Islet precursor cell (in vitro differentiated cells): ENCODE measurements at places on chromosomes 12 and 14.

DNA sequence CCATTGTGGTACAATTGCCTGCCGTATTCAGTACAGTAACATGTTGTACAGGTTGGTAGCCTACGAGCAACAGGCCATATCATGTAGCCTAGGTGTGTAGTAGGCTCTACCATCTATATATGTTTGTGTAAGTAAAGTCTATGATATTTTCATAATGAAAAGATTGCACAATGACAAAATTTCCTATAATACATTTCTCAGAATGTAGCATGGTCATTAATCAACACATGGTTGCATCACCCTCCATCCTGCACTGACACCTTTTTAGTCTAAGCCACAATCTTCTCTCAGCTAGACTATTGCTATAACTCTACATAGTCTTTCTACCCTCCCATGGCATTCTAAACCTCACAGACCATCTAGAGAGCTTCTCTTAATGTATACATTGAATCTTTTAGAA is 158.5 kb upstream of the HMGA2 start:
- DNase-seq = no peak

- no peak for DNase-seq
Observed at GRCh38 chr12:26001530-26001929, 43.0 kb downstream of the RASSF8 start.

- peak; percentile 33 for DNase-seq
Observed at GRCh38 chr12:115934046-115934445, 343.4 kb downstream of the MED13L start.

- DNase-seq = peak; percentile 66
Observed at GRCh38 chr14:69464829-69465228, 19.7 kb upstream of the PLEKHD1 start.

GRCh38 chr12:23083267-23083666 is 458.3 kb downstream of the ETNK1 start:
- DNase-seq = peak; percentile 65

- no peak for DNase-seq
Observed at GRCh38 chr12:885701-886100, 63.8 kb downstream of the RAD52 start.

DNA sequence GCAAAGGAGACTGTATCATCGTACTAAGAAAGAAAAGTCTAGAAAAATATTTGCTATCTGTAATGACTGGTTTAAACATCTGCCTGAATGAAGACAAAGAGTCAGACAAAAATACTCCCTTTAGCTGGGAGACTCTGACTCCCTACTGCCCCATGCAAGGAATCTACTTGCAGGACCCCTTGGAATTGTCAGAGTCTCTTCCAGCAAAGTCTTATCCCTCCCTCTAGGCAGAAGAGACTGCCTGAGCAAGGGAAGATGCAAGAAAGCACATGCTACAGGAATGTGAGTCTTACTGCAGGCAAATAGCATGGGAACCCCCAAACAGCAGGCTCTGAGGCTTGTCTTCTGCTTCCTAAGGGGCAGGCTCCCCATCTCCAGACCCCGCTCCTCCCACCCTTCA is 154.0 kb downstream of the KCNA5 start:
- DNase-seq = no peak

DNA sequence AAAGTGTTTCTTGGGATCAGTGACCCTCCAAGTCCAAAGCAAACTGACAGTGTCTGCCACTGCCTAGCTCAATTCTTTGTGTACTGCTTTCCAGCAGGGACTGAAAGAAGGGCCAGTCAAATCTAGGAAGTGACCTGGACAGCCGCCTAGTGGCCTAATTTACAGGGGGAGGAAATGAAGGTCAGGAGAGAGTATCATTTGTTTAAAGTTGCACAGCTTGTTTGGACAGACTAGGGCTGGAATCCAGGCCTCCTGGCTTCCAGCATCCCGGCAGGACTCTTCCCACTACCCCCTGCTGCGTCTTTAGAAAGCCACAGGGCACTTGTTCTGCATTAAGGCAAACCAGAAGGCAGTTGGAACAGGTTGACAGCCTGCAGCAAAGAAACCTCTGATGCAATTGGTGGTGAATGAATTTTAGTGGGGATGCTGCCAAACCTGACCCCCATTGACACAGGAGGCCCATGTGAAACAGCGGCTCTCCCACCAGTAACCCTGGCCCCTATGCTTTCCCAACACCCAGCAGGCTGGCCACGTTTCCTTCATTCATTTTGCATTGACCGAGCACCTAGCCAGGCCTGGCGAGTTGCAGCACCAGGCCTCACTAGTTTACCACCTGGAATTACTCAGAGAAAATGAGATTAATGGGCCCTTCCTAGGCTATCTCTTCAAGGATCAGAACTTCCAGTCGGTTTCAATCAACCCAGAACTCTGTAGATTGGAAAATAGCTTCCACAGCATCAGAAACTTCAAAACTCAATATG is 28.2 kb downstream of the GALNT16 start:
- no peak for DNase-seq

- no peak for DNase-seq
Observed at GRCh38 chr14:98018628-98019027, 1221.4 kb downstream of the VRK1 start.

DNA sequence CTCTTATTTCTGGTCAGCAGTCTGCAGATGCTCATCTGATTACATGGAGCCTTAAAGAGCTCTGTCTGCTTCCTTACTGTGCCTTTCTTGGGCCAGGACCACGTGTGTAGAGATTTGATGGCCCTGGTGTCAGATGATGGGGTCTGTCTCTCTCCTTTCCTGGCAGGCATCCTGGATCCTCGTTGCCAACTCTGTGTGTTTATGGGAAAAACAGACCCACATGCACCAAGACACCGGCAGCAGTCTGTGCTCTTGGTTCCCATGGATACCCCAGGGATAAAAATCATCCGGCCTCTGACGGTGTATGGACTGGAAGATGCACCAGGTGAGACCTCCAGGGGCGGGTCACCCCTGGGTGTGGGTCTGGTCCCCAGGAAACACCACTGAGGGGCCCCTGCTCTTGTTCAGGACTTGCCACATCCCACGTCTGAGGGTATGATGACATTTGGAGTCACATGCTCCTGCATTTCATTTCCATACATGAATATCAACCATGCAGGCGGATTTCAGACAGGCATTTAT is 18.5 kb upstream of the ALDH2 start:
- DNase-seq = no peak

DNA sequence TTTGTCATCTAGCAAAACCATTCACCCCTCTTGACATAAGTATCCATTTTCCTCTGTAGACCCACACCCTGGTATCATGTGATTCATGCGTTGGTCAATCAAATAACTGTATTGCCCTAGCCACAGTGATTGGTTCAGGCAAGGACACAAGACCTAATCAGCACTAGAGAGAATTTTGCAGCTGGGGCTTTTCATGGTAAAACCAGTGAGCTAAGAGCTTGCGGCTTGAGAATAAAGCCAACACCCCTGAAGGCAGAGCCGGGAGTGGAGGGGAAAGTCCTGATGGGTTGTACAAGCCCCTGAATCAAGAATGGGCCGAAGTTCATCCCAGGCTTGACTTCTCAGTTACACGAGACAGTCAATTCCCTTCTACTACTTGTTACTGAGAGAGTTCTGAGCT is 33.2 kb upstream of the LTBP2 start:
- DNase-seq = peak; percentile 38

GRCh38 chr12:56530390-56531055 is 8.9 kb downstream of the RBMS2 start:
- no peak for DNase-seq

GRCh38 chr14:74415115-74415437 is 10.9 kb downstream of the SYNDIG1L start:
- DNase-seq = no peak

DNA sequence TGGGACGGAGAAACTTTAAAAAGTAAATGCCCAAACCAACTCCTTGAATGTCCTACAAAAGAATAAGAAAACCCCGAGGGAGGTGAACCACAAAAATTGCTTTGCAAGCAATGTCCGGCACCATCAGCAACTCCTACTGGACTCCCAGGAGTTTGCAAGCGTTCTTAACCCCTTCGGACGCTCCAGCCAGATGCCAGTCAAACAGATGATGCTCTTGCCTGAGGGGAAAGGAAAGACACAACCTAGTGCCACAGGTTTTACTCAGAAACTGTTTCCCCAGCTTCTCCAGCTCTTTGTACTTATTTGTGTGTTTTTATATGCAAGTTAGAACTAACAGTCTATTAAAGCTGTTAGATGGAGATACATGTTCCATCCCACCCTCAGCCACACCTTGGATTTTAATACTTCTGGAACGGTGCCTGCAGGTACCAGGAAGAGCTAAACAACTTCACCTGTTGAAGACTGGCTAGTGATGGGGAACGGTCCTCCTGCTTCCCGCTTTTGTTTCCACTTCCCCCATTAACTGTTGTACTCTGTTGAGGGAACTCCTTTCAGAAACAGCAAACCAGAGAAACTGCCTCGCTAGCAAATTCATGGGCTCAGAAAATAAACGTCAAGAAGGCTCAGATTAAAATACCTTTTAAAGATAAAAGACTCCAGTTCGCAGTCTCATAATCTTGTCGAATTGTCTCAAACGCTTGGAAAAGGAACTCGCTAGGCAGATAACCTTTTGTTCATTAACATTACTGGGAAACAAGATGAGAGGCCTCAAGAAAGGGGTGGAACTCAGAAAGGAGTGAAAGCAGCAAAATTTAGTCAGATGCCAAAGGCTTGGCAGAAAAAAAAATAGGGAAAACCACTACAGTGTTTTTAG is 1.1 kb upstream of the FERMT2 start:
- peak; percentile 90 for DNase-seq

GRCh38 chr12:22709292-22709691 is 84.3 kb downstream of the ETNK1 start:
- DNase-seq = no peak
